ENCODE measurements at places on chromosomes 5 and 9. TPM values are rescaled to one million over a fixed set of nuclear protein-coding genes. Genes with fewer than 3 reads are reported as not detected.

Gene PKD2L2
- total RNA-seq, result not detected

Gene MSMP
- not detected for total RNA-seq

Gene MARVELD2
- not detected for total RNA-seq

Gene DDX4
- total RNA-seq, result not detected

Gene AJM1
- 1.8 TPM for total RNA-seq

Gene SLC6A18
- not detected for total RNA-seq

Data from A172 (cell line).